ENCODE measurements at places on chromosomes 5 and 9. TPM values are rescaled to one million over a fixed set of nuclear protein-coding genes. Genes with fewer than 3 reads are reported as not detected.

- DNase-seq = no peak
Measured at GRCh38 chr9:89293014-89293413, 18.0 kb upstream of the CKS2 start.

DNA sequence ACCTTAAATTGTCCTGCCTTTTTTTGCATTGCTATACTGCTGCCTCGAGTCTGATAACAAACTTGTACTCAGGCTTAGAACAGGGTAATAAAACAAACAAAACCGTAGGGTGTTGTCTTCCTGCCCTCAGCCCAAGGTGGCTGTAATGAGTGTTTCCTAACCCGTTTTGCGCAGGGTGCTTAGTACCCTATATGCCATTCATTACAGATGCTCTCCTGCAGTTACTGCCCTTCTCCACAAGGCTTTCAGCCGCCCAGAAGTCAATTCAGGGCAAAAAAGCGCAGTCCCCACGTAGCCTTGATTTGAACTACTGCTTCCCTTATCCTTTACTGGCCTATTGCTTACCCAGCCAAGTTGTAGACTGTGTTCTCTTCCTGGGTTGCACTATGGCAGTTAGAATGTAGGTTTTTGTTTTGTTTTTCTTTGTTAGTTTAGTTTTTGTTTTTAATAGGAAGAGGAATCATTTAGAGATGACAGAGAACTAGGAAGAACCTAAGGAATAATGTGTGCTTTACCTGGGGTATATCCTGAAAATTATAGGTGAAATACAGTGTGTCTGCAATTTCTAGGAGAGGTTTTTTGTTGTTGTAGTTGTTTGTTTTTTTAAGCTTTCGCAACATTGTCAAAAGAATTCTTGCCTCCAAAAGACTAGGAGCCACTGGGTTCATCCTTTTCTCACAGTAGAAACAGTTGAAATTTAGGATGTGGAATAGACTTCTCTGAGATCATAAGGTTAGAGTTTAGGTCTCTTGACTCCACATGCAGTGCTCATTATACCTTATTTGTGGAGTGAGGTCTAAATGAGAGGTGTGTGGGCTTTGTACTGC is 1.3 kb downstream of the HMGXB3 start:
- DNase-seq = peak; percentile 72

- no peak for DNase-seq
Measured at GRCh38 chr9:16345902-16346301, 524.6 kb downstream of the BNC2 start.

DNA sequence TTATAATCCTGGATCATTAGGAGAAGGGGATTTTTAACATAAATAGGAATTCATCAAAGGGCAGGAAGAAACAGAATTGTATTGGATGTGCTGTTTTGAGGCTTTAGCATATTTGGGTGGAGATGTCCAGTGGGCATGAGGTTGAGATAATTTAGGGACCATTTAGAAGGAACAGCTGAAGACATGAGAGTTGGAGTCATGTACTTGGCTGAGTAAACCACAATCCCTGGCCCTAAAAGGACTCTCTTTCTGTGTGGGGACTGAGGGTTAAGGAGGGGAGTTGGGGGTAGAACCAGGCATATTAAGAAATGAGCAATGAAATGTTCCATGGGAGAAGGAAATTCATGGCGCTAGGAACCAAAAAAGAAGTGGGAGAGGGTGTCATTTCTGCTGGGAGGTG is 61.5 kb downstream of the DCP2 start:
- DNase-seq = no peak

DNA sequence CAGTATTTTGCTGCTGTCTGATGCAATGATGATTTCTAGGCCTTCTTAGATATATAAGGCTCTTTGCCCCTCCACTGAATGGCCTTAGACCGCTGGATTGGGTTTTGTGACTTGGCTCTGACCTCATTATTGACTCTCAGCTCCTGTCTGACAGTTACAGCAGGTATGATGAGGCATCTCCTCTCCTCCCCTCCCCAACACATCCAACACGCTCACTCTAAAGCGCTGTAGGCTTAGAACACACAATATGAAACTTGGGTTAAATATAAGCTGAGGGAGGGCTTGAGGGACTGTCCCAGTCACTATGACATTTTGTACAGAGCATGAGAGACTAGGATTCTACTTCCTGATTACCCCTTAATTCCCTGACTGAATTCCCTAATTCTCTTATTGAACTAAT is 18.8 kb upstream of the CER1 start:
- no peak for DNase-seq

GRCh38 chr9:137085920-137086530 is 760 bp upstream of the MAN1B1 start:
- DNase-seq = peak; percentile 52

DNA sequence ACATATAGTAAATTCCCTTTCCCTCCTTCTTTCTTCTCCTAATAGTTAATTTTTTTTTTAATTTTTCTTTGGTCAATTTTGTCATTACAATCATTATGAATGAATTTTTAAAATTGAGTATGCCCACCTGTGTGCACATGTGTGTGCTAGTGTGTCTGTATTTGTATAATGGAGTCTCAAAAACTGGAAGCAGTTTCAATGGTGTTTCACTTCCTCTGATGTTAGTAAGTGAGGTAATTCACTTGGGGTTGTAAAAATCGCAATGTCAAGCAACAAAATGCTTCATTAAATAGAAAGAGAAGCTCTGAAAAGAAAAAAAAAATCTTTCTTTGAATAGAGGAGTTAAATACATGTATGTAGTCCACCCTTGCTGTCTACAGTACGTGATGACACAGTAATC is 1467.6 kb upstream of the NUDT12 start:
- no peak for DNase-seq

DNA sequence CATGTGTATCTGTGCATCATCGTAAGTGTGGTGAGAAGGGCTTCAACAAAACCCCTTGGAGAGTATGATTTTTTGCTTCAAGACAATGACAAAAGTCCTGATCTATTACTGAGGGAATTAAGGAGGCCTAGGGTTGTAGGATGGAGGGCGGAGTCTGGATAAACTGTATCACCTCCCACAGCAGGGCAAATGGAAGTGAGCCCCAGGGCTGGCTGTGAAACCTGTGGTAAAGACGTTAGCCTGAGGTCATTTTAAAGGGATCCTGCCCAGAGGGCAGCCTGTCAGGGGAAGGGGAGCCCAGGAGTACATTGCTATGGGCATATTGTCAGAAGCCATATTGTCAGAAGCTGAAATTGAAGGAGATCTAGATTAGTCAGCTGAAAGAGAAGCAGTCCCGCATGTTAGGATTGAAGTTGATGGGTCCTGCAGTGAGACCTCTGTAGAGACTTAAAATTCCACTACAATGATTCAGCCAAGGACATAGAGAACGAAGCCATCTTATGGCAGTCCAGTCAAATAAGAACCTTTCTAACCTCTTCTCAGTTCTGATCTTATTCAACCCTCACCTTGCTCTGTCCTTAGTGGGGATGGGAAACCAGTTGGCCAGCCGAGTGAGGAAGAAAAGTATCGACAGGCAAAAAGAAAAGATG is 26.9 kb downstream of the ADGRV1 start:
- DNase-seq = no peak

DNA sequence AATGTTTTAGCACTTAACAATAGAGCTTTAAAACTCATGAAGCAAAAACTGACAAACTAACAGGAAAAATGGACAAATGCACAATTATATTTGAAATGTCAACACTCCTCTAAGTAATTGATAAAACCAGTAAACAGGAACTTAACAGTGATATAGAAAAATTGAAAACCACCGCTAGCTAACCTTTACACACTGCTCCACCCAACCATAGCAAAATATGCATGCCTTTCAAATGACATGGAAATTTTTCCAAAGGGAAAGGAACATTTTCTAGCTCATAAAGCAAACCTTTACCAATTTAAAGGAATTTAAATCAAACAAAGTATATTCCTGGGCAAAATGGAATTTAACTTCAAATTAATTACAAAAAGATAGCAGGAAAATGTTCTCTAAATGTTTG is 109.2 kb downstream of the ADAMTS19 start:
- DNase-seq = no peak

DNA sequence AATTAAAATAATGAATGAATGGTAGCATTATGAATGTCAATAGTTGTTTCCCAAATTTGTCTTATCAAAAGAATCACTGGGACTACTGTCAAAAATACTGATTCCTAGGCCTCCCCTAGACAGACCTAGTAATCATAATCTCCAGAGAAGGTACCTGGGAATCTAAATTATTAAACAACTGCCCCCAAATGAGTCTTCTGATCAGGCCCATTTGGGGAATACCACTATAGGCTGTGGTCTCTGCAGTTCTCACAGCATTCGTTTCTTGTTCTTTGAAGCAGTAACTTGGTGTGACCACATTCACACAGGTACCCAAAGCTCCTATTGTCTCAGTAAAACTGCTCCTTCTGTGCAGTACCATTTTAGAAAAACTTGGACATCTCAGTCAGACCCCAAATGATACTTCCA is 230.9 kb downstream of the PIK3R1 start:
- DNase-seq = no peak

GRCh38 chr5:113663879-113664541 is 150.5 kb downstream of the YTHDC2 start:
- peak; percentile 39 for DNase-seq

- DNase-seq = peak; percentile 76
Measured at GRCh38 chr9:88733651-88734421, 198.9 kb downstream of the NXNL2 start.

DNA sequence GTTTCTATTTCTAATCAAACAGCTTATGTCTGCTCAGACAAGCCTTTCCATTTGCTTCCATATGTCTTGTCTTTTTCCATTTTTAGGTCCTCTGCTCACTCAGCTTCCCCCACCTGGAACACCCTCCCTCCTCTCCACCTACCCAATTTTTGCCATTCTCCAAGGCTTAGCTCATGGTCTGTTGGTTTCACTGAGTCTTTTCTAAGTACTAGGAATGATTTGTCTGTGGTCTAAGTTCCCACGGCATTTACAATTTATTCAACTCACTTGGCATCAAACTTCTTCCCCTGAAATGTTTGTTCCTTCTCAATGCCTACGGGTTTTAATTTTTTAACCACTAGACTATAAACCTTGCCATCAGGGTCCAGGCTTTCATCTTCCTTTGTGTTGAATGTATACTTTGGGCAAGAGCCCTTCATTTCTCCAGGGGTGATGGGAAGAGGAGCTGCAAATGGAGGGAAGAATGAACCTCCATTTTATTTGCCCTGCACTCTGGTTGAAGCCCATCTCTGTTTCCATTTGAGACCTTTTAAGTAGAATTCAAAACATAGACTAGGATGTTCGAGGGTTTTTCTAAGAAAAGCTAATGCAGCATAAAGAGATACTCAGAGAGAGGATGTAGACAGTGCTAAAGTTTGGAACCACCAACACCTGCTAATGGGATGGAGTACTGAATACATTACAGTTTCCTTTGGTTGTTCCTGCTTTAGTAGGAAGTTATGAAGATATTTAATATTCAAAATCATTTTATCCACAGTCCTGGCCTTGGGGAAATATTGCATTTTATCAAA is 104.0 kb downstream of the PTTG1 start:
- DNase-seq = peak; percentile 30

DNA sequence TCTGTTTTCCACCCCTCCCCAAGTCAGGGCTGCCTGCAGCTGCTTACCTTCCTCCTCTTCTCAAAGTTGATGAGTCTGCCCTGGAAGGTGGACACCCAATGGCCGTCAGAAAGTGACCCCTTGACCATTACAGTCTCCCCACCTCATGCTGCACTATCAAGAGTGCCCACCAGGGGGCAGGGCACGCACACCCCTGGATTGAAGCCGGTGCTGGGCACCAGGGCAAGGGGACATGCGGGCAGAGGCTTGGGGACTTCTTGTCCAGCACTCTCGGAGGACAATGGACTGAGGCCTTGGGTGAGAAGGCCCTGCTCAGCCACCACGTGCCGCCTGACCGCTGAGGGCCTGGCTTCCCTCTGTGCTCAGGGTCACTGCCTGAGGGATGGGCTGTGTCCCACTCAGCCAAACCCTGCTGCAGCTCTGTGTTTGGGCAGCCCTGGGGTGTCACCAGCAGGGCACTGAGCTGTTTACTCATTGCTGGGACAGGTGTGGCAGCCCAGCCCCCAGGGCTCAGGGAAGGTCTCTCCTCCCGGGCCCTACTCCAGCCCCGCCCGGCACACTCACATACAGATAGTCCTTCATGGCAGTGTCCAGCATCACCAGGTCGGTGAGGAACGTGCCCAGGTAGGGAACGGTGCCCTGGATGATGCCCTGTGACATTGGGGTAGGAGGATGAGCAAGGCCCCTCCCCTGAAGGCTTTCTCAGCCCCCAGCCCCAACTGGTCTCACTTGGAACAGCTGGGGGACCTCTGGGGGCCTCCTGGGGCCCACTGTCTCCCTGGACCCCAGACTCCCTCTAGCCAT is 17.7 kb downstream of the RALGDS start:
- DNase-seq = no peak

GRCh38 chr5:171706736-171707441 is 78.7 kb upstream of the SMIM23 start:
- DNase-seq = no peak

- no peak for DNase-seq
Measured at GRCh38 chr5:103345461-103345860, 86.9 kb downstream of the MACIR start.

DNA sequence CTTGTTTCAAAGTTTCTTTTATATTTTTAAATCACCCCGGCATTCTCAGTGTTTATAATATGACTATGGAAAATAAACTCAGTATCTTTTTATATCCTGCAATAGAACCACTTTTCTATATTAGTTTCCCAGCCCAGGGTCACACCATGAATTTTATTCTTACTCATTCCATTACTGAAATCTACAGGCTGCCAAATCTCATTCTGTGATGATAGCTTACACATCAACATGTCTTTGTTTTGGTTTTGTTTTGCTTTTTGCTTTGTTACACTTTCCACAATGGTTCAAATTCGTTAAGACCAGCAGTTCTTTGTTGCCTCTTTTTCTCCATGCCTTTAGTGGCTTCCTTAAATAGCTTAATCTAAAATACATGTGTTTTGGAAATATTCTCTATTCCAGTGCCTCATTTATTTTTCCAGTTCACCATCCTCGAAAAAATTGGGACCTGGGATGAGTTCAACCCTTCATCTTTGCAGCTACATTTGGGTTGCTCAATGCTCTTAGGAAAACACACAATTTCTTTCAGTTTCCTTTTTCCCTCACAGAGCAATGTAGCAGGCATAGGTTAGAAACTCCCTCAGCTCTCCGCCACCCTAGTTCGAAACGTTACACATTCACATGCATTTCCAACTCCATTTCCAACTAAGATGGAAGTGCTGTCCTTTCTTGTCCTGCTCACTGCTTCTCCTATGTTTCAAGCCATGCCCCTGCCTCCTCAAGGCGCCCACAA is 1146.3 kb downstream of the MAT2B start:
- no peak for DNase-seq

PELO gene
- 20.5 TPM for total RNA-seq

SLC27A6 gene
- 26.5 TPM for total RNA-seq

TAF11L3 gene
- total RNA-seq = not detected

SHC3 gene
- total RNA-seq = under 0.01 TPM

DND1 gene
- total RNA-seq = 2.6 TPM

NDFIP1 gene
- 40.4 TPM for total RNA-seq

DENND1A gene
- 18.5 TPM for total RNA-seq

PDZD2 gene
- total RNA-seq = 0.33 TPM

ADAMTS19 gene
- under 0.01 TPM for total RNA-seq

DDX4 gene
- not detected for total RNA-seq

FOCAD gene
- total RNA-seq = 22.5 TPM

RNF180 gene
- 9.3 TPM for total RNA-seq
